ENCODE measurements at places on chromosomes 1 and 21.

DNA sequence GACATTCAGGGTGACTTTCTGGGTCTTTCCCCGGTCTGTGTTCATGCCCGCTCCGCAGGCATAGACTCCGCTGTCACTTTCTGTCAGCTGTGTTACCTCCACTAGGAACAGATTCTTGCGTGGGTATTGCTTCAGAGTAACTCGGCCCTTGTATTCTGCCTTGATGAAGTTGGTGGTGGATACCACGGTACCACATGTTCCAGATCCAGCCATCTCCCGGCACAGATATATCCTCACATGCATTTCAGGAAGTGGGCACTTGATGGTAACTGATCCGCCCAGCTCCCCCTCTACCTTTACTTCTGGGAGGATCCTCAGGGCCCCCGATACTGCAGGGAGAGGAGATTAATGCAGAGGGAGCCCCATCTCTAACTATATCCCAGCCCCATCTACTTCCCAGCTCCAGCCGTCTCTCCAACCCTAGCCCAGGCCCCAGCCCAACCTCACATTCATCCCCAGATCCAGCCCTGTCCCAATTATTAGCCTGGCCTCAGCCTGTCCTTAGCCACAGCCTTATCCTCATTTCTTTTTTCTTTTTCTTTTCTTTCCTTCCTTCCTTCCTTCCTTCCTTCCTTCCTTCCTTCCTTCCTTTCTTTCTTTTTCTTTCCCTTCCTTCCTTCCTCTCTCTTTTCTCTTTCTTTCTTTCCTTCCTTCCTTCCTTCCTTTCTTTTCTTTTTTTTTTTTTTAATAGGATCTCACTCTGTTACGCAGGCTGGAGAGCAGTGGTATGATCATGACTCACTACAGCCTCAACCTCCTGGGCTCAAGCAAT, 7.8 kb downstream of the FCMR start:
- DNase-seq = no peak

DNA sequence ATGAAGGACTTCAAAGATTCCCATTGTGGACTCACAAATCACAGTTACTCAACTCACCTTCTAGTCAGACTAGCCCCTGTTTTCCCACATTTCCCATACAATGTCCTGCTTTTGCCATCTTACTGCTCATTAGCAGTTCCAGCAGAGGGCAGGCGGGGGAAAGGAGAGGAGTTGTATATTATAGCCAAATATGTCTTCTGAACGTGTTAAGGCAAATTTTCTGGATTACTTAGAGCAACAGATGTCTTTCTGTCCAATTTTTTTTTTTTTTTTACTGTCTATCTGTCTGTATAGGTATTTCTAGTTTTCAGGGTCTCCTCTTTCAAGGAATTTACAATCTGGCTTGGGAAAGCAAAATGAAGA, 29.9 kb upstream of the DDAH1 start:
- no peak for DNase-seq

GRCh38 chr1:179937668-179938254, 16.8 kb upstream of the CEP350 start:
- no peak for DNase-seq

DNA sequence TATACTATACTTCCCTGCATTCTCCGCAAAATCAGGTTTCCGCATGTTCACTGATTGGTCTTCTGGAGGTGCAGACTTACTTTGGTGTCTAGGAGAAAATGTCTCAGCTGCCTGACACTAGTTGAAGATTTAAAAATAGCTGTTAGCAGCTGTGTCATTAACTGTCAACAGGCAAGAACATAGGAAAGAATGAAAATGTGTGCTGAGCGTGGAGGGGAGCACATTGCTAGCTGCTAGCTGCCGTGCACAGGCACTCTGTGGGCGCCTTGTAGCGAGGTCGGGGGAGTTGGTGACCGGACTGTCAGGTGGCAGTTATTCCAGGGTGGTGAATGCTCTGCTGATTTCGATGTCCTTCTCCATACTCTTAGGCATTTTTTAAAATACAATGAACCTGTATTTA, 5.2 kb downstream of the FAAH start:
- DNase-seq = no peak

GRCh38 chr1:7727809-7728471, 43.2 kb upstream of the VAMP3 start:
- DNase-seq = no peak

GRCh38 chr1:200909071-200909470, 14.4 kb downstream of the INAVA start:
- no peak for DNase-seq

GRCh38 chr1:22636353-22636752, at the start of gene C1QA:
Gene C1QA, plus strand, starts transcription at chr1:22636628. Its CDS starts 989 bp downstream, at chr1:22637617.
- peak; percentile 88 for DNase-seq

- peak; percentile 59 for DNase-seq
Observed at GRCh38 chr21:23968722-23969647, 1638.3 kb downstream of the MRPL39 start.

- DNase-seq = no peak
Observed at GRCh38 chr1:14435368-14436023, 163.0 kb upstream of the KAZN start.

GRCh38 chr1:184118046-184118445, 66.5 kb downstream of the TSEN15 start:
- peak; percentile 58 for DNase-seq

DNA sequence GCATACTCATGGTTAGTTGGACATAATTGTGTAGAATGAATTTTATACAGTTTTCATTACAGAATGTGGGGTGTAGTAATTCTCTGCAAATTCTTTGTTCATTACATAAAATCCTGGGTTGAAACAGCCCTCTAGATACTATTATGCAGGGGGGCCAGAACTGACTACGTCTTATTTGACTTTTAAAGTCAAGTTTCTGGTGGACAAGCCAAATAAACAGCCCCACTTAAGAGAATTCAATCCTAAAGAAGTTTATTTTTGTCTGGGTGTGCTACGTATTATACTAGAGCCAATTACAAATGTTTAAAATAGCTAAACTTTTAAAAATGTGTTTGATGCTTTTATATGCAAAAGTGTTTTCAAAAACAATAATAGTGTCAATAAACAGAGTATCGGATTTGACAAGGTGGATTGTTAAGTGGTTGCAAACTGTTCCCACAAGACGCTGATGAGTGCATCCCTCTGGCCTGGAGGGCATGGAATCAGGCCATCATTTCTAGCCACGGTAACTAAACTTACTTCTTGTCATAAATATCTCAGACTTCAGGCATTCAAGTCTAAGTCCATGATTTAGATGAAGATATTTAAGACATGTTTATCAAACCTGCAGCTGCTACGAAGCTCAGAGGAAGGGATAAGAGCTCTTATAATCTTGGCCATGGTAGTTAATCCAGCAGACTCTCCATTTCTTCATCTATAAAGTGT, 646.3 kb downstream of the KIF26B start:
- no peak for DNase-seq

- DNase-seq = no peak
Observed at GRCh38 chr1:14242870-14243269, 355.6 kb upstream of the KAZN start.

- DNase-seq = no peak
Observed at GRCh38 chr21:42417533-42417932, 13.8 kb downstream of the UBASH3A start.

DNA sequence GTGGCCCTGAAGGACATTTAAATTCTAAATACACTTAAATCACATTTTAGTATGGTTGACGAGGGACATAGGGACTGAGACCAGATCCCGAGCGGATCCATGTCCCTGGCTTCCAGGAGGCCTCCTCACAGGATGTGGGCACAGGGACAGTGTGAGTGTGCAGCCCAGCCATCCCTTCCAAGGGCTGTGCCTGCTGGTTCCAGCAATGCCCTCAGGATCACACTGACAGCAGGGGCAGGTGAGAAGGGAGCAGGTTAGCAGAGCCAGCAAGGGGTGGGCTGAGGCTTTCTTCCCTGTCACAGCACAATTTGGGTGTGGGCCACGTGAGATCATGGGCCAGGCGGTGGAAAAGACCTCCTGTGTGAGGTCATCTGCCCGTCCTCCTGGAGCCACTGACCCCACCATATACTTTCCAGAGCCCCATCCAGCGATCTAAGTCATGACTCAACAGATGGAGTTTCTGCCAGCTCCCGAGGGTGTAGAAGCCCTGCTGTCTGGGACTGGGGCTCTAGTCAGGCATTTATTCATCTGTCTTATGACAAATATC, 37.0 kb upstream of the PRSS38 start:
- DNase-seq = no peak

DNA sequence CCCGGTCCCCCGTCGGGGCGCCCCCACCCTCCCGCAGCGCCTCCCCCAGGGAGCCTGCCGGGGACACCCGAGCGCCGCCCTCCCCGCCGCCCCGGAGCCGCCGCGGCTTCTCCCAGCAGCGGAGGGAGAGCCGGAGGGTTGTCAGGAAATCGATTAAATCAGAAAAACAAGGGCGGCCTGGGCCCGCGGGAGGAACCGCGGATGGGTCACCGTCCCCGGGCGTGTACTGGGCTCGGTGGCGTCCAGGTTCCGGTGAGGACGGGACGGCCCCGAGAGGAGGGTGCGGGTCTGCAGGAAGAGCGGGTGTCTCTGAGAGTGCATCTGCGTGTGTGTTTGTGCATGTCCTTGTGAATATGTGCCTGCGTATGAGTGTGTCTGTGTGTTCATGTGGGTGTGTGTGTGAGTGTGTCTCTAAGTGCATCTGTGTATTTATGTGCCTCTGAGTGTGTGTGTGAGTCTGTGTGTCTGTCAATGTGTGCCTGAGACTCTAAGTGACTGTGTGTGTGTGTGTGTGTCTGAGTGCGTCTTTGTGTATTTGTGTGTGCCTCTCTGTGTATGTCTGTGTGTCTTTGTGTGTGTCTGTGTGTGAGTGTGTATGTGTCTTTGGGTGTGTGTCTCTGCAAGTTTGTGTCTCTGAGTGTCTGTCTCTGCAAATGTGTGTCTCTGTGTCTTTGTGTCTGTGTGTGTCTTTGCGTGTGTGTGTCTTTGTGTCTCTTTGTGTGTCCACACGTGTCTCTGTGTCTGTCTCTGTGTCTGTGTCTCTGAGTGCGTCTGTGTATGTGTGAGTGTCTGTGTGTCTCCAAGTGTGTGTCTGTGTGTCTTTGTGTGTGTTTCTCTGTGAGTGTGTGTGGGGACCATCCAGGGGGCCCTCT, 1.1 kb downstream of the SPSB1 start:
- DNase-seq = no peak

DNA sequence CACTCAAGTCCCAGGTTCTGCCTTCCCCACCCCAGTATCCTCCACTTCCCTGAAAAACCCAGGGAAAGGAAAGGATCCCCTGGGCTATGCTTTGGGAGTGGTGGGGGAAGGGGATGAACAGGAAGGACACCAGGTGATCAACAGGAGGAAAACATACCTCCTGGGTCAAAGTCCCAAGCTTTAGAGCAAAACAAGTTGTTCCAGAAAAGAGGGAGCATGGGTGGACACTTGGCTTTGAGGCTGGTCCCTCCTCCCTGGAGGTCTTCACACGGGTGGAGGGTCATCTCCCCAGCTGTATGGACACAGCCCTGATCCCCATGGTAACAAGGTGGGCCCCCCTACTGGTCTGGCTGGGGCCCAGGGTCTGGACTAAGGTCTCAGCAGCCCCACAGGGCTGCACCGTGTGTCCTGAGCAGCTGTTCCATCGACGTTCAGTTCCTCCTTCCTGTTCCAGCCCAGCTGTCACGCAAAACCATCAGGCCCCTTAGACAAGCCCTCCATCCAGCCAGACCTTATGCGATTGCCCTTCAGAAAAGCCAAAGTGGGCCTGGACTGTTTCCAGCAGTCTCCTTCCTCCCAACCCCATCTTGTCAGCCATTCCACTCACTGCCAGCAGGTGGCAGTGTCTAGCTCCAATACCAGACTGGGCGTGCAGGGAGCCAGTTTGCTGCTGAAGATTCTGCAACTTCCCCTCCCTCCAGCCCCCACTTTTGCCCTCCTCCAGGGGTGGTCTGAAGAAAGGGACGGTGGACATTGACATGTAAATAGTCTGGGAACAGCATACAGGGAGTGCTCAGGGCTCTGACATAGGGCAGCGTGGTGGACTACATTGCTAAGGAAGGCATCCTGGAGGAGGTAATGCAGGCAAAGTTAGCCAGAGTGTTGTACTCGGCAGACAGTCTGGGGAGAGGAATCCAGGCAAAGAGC, 2.9 kb upstream of the PDZK1IP1 start:
- DNase-seq = peak; percentile 79

DNA sequence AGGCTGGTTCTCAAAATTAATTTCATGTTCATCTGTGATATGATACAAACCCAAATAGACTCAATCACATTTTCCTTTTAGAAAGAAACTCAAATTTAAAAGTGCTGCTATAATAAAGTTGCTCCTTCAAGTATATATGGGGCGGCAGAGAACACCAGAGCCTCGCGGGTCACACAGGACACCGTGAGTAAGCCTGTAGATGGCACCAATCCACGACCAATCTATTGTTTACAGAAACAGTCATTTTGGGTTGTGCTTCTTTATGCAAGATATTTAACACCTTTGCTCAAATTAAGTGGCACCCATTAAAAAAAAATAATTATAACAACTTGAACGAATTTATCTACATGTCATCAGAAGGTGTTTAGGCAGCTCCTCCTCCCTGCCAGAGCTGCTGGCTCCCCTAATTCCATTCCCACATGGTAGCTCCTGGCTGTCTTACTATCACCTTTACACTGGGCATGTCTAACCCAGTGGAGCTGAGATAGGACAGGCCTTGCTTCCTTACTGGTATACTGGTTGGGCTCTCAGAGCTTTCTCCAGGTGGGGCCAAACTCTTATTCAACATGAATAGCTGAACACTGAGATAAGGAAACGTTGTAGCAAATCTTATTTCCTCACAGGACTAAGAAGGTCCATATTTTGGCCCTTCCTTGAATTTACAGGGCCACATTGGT, 287.0 kb downstream of the SDCCAG8 start:
- DNase-seq = no peak

- peak; percentile 75 for DNase-seq
Observed at GRCh38 chr1:19597496-19598309, 46.4 kb upstream of the NBL1 start.

DNA sequence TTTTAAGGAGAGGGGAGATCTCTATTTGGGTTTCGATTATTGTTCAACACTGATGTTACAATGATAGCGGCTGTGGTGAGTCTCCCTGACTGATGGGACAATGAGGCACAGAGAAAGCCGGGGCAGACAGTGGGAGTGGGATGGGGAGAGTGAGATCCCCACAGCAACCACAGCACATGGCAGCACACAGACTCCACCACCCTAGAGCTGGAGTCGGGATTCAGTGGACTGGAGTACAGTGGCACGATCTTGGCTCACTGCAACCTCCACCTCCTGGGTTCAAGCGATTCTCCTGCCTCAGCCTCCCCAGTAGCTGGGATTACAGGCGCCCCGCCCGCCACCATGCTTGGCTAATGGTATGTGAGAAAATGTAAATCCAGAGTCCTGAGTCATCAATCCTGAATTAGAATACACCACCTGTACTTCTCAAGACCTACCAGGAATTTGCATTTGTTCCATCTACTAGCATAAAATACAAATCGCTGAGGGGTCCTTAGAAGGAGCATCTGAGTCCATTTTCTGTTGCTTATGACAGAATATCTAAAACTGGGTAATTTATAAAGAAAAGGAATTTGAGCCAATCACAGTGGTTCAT, 125.8 kb downstream of the TOMM20 start:
- no peak for DNase-seq

- DNase-seq = peak; percentile 51
Observed at GRCh38 chr1:208652296-208653160, 408.3 kb upstream of the PLXNA2 start.

Data from suppressor macrophage treated with lipopolysaccharide for 4 hours (primary cell).